Cerebellum (tissue), 4 donors: ENCODE measurements at places on chromosomes 13 and 19.

DNA sequence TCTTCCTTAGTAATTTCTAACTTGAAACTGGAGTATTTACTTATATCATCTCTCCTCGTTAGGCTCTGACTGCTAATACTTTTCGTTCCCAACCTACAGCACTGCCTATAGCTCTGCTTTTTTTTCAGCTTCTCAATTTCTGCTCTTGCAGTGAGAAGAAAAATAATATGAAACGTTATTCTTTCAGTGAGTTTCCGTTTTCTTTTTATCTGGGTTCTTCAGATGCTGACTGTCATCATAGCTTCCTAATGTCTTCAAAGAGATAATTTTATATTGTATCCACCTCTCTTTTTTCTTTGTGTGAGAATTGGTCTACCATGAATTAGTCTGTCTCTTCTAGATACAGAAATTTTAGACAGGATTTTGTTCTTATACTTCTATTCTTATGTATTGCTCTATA is 454.9 kb downstream of the LMO7 start:
- DNase-seq: no peak

DNA sequence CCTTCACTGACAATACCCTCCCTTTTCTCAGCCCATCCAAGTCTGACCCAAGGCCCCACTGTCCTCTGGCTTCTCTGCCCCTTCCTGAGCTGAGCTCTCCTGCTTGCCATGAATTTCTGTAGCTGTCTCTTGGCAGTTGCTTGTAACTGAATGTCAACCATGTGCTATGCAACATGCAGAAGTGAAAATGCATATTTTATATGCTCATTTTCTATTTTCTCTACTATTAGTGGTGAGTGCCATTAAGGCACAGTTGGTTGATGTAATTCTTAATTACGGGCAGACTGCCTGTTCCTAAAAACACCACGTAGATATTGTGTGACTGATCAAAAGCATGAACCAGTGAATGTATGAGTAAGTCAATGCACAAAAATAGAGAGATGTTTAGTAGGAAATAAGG is 29.6 kb downstream of the TNFSF11 start:
- DNase-seq: no peak

- no peak for DNase-seq
These were observed 13.1 kb downstream of the ZNF14 start for GRCh38 chr19:19719798-19720197.

- DNase-seq: no peak
These were observed 7.3 kb upstream of the CEACAM6 start for GRCh38 chr19:41748012-41748411.

DNA sequence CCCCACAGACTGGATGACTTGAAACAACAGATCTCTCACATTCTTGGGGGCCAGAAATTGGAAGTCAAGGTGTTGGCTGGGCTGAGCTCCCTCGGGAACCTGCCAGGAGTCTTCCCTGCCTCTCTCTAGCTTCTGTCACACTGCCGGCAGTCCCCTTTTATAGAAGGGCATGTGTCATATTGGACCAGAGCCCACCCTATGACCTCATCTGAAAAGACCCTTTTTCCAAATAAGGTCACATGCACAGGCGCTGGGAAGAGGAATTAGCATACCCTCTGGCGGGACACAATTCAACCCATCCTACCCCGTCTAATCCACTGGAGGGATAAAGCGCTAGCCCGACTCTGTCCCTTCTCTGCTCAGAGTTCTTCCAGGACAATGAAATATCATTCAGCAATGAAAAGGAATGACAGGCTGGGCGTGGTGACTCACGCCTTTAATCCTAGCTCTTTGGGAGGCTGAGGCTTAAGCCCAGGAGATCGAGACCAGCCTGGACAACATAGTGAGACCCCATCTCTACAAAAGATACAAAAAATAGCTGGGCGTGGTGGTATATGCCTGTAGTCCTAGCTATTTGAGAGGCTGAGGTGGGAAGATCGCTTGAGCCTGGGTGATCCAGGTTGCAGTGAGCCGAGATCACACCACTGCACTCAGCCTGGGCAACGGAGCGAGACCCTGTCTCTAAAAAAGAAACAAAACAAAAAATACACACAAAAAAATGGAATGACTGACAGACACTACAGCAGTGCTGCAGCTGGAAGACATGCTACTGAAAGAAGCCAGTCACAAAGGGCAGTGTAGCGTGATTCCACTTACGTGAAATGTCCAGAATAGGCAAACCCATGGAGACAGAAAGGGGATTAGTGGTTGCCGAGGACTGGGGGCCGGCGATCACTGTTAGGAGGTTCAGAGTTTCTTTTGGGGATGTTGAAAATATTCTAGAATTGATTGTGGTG is 28.5 kb downstream of the MEIS3 start:
- DNase-seq: no peak

DNA sequence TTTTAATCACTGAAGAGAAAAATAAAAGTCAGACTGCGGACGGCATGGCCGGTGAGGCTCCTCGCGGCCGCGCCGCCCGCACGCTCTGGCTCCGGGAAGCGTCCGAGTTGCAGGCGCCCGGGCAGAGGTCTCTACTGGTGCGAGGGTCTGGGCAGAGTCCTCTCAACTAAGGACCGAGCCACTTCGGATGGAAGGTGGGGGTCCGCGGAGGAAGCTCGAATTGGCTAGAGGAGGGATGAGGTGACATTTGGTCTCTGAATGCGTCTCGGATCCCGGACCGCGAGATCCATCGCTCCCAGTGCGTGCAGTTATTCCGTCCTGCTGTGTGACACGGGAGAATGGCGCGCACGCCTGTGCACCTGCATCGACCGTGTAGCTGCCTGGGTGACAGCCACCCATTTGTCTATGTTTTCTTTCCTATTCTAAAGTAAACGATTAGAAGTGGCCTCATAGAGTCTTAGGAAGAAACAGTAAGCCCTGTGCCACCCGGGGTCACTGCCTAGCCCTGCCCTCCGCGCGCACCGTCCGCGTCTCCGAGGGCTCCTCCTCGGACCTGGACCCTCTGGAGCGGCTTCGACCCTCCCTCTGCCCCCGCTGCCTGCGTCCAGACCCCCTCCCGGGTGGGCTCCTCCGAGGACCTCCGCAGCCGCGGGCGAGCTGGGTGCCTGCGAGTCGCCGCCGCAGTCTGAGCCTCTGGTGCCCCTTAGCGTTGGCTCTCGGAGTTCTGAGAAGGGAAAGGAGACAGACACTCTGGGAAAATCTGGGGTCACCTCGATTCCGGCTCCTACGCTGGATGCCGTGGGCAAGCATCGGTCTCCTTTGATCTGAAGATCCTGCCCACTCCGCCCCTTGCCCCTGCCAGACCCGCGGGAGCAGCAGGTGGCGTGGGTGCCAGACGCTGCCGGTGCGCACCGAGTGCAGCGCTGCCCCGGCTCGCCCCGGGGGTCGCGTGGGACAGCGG is 347.4 kb downstream of the LIG4 start:
- peak; percentile 68 for DNase-seq

DNA sequence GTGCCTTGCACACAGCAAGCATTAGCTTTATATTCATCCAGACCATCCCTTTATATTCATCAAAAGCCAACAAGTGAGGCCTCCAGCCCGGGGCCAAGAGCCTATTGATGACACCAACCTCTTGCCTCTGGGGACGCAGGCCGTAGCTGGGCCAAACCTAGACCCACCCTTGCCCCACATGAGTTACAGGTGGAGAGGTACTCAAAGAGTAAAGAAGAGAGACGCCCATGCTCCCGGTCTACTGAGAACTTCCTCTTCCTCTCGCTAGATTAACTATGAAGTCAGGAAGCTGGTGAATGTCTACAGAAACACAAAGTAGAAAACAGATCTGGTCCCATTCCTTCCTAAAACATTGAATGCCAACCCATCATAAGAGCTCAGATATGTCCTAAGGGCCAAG is 3.8 kb upstream of the MLNR start:
- no peak for DNase-seq

- no peak for DNase-seq
These were observed 2.8 kb downstream of the CPAMD8 start for GRCh38 chr19:17023805-17024204.

GRCh38 chr19:18900700-18901481 is 4.9 kb upstream of the CERS1 start:
- DNase-seq: no peak

- no peak for DNase-seq
These were observed 2.8 kb downstream of the WTIP start for GRCh38 chr19:34484328-34484727.

GRCh38 chr13:25525884-25526283 is 154.1 kb downstream of the ATP8A2 start:
- no peak for DNase-seq

GRCh38 chr19:8194528-8195267 is 14.5 kb upstream of the CERS4 start:
- no peak for DNase-seq

GRCh38 chr13:33256148-33256840 is 29.3 kb downstream of the STARD13 start:
- DNase-seq: no peak

- peak; percentile 48 for DNase-seq
These were observed 1.3 kb downstream of the BICRA start for GRCh38 chr19:47609906-47610894.

DNA sequence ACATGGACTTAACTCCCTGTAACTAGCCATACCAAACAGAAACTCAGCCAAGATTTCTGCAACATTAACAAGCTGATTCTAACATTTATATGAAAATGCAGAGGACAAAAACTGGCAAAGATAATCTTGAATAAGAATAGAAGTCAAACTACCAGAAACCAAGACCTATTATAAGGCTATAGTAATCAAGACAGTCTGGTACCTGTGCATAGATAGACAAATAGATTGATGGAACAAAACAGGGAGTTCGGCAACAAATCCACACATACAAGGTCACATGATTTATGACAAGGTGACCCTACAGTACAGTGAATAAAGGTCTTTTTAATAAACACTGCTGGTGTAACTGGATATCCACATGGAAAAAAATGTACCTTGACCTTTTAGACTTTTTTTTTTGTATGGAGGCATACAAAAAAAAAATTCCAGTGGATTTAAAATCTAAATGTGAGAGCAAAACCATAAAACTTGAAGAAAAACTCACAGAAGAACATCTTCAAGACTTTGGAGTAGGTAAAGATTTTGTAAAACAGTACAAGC is 2.9 kb upstream of the RFC3 start:
- DNase-seq: no peak

DNA sequence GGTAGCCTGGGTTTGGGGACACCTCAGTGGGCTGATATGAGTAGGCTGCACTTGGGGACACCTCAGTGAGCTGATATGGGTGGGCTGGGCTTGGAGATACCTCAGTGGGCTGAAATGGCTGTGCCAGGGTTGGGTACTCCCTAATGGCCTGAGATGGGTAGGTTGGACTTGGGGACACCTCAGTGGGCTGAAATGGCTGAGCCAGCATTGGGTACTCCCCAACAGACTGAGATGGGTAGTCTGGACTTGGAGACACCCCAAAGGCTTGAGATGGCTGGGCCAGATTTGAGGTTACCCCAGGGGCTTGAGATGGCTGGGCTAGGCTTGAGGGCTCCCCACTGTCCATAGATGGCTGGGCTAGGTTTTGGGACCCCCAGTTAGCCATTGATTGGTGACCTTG is 12.1 kb downstream of the IQCN start:
- DNase-seq: no peak
